Activated T-helper 1 cell treated with Interleukin-2 at 50 U/mL for 16 hours (primary cell): ENCODE measurements at places on chromosomes 2 and 18.
A peak's percentile ranks its signal among the peaks of the same experiment; 100 is the strongest.

DNA sequence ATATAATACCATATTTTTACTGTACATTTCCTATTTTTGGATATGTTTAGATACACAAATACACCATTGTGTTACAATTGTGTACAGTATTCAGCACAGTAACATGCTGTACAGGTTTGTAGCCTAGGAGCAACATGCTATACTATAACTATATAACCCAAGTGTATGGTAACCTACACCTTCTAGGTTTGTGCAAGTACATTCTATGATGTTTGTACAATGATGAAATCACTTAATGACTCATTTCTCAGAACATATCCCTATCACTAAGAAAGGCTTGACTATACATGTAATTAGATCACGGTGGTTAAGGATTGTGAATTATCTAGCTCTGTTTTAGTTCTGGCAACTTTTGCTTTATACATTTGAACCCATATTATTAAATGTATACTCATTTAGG is 31.3 kb downstream of the NPHP1 start:
- no peak for DNase-seq

- DNase-seq: no peak
Measured at GRCh38 chr2:121804997-121805765, 49.7 kb downstream of the TSN start.

- DNase-seq: peak; percentile 31
Measured at GRCh38 chr2:162073888-162074631, at the start of gene DPP4. Gene DPP4, minus strand, starts transcription at chr2:162074215. Its CDS starts 234 bp downstream, at chr2:162073981.

DNA sequence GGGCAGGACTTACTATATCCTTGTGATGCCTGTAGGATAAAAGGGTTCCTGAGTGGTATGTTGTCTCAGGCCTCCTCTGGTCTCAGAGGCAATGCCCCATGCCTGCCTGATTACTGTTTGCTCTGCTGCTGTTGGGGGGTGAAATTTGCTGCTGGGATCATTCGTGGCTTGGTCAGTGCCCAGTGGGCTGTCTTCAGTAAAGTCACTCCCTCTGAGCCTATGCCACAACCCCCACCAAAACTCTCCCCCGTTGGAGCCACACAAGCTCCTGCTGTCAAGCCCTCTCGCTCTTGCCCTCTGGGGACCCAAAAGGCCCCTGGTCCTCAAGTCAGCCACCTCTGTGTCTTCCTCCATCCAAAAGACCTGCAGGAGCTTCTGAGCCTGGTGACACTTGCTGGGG is 38.6 kb upstream of the TGIF1 start:
- DNase-seq: no peak

GRCh38 chr18:52682260-52682659 is 342.3 kb downstream of the DCC start:
- DNase-seq: no peak

DNA sequence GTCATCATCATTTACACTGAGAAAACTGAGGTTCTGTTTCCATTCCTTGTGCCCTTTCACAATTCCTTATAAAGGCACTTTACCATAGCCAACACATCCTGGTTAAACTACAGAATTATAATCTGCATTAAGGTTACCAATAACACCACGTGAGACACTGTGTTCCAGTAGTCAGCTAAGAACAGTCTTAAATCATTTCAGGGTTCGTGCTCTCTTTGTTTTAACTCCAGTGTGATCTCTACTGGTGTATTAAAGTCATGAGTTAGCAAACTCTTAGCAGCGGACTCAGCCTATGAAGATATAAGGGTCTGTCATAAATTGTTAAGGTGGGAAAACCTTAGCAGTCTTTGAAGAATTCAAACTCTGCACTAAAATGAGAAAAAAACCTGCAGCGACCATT is 53.0 kb downstream of the TCF4 start:
- DNase-seq: no peak

GRCh38 chr2:170365686-170366085 is 187.7 kb downstream of the MYO3B start:
- DNase-seq: no peak

GRCh38 chr18:49747876-49748275 is 65.5 kb downstream of the ACAA2 start:
- DNase-seq: no peak

DNA sequence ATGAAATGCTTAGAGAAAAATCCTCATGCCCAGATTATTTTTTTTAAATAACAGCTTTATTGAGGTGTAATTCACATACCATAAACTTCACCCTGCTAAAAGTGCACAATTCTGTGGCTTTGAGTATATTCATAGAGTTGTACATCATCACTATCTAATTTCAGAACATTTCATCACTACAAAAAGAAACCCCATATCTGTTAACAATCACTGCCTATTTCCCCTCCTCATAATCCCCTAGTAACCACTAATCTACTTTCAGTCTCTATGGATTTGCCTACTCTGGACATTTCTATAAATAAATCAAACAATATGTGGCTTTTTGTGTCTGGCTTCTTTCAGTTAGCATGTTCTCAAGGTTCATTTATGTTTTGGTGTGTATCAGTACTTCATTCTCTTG is 51.4 kb downstream of the OSBPL1A start:
- no peak for DNase-seq

DNA sequence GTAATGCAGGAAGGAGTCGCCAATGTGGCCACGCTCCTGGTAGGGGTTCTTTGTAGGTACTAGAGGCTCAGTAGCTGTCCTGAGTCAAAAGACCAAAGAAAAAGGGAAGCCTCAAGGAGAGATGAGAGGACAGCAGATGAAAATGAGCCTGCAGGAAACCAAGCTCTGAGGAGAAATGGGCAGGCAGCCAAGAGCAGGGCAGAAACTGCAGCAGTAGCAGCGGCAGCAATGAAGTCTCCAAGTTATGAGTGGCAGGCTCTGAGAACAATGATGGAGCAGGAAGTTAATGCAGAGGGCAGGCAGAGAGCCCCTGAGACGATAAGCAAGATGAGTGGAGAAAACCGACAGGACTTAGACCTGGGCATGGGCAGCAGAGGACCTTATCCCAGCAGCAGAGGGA is 48.2 kb upstream of the TMEM200C start:
- DNase-seq: no peak
